GM23248 (cell line): ENCODE measurements at places on chromosomes 12 and 14. TPM values are rescaled to one million over a fixed set of nuclear protein-coding genes. Genes with fewer than 3 reads are reported as not detected.

DNA sequence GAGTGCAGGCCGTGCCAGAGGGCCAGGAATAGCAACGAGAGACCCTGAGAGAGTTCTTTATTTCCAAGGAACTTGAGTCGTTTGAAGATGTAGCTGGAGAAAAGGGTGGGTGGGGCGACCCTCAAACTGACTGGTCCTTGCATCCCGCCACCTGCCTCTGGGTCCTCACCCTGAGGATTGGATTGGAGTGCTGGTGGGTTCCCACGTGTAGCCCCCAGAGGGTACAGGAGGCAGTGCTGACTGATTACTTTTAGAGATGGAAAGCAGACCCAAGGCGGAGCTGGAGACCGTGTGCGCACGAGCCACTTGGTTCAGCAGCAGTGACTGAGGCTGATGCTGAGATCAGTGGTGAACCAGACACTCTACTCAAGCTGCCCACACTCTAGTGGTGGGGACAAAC lies 6.9 kb downstream of the EMG1 start:
- H3K27ac ChIP-seq: no peak overlapping the region
- no peak overlapping the region for H3K4me3 ChIP-seq
- no peak for DNase-seq
- H3K36me3 ChIP-seq: peaks cover 30% of the 10 kb centered on the region

GRCh38 chr12:122203301-122204166 lies at the start of gene B3GNT4:
B3GNT4 (plus strand) TSS chr12:122203709; CDS start chr12:122204619, 910 bp downstream.
- no peak within 1 kb of the TSS for H3K27ac ChIP-seq
- peak; percentile 76 for DNase-seq
- peak within 1 kb of the TSS; percentile 62 for H3K4me3 ChIP-seq
- no peaks in the 10 kb centered on the region for H3K36me3 ChIP-seq

GRCh38 chr12:91984556-91984955 lies 161.1 kb downstream of the BTG1 start:
- H3K4me1 ChIP-seq: peaks cover 28% of the 10 kb centered on the region
- H3K27ac ChIP-seq: peak overlapping the region; percentile 45
- H3K27me3 ChIP-seq: no peaks in the 10 kb centered on the region
- H3K36me3 ChIP-seq: no peaks in the 10 kb centered on the region

GRCh38 chr14:22533057-22533704 lies 55.8 kb downstream of the DAD1 start:
- H3K4me1 ChIP-seq: peaks cover 28% of the 10 kb centered on the region
- H3K4me3 ChIP-seq: no peak overlapping the region
- no peak for DNase-seq
- H3K27me3 ChIP-seq: no peaks in the 10 kb centered on the region
- H3K36me3 ChIP-seq: no peaks in the 10 kb centered on the region
- peak overlapping the region; percentile 26 for H3K27ac ChIP-seq

The KLHDC1 gene
- 3.0 and 4.1 TPM in 2 replicates for polyA plus RNA-seq

GRCh38 chr12:117226505-117226904 lies 36.2 kb upstream of the FBXO21 start:
- H3K36me3 ChIP-seq: no peaks in the 10 kb centered on the region
- H3K27ac ChIP-seq: no peak overlapping the region
- DNase-seq: no peak
- no peak overlapping the region for H3K4me3 ChIP-seq
- 0 out of 2 replicates have a peak, but pooled peaks cover 4% of the 10 kb centered on the region for H3K27me3 ChIP-seq
- H3K4me1 ChIP-seq: no peaks in the 10 kb centered on the region

DNA sequence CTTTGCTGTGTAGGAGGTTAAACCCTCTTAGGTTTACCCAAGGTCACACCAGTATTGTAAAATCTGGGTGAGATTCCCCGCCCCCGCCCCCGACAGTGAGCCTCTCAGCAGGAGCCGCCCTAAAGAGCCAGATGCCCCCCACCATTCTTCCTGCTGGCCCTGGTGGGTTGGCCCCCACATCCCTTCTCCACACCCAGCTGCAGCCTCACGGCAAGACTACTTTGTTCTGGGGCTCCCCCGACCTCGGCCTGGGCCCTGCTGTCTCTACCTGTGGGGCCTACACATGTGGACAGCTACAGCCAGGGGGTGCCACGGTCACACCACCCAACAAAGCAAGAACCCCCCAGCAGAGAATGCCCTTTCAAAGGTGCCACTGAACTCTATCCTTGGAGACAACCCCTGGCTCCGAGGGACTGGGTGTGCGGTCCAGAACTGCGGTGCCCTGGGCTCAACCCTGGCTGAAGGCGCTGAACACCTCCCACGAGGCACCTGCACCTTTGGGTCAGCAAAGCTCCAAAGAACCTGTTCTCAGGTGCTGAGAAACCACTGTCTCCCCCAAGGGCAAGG lies 82.4 kb downstream of the WDR20 start:
- H3K4me1 ChIP-seq: peaks cover 10% of the 10 kb centered on the region
- no peaks in the 10 kb centered on the region for H3K27me3 ChIP-seq
- no peak overlapping the region for H3K4me3 ChIP-seq
- H3K36me3 ChIP-seq: no peaks in the 10 kb centered on the region
- no peak for DNase-seq
- H3K27ac ChIP-seq: no peak overlapping the region

The RFX4 gene
- not detected in 2 replicates for polyA plus RNA-seq

The FAM222A gene
- not detected in 2 replicates for polyA plus RNA-seq

- no peaks in the 10 kb centered on the region for H3K36me3 ChIP-seq
- no peak overlapping the region for H3K4me3 ChIP-seq
- DNase-seq: peak; percentile 41
- H3K4me1 ChIP-seq: peaks cover 33% of the 10 kb centered on the region
- H3K27ac ChIP-seq: no peak overlapping the region
Measured at GRCh38 chr12:50546441-50547318, 41.9 kb downstream of the DIP2B start.

GRCh38 chr14:72742838-72743195 lies 151.1 kb downstream of the DPF3 start:
- H3K36me3 ChIP-seq: no peaks in the 10 kb centered on the region
- H3K4me3 ChIP-seq: no peak overlapping the region
- H3K27me3 ChIP-seq: no peaks in the 10 kb centered on the region

DNA sequence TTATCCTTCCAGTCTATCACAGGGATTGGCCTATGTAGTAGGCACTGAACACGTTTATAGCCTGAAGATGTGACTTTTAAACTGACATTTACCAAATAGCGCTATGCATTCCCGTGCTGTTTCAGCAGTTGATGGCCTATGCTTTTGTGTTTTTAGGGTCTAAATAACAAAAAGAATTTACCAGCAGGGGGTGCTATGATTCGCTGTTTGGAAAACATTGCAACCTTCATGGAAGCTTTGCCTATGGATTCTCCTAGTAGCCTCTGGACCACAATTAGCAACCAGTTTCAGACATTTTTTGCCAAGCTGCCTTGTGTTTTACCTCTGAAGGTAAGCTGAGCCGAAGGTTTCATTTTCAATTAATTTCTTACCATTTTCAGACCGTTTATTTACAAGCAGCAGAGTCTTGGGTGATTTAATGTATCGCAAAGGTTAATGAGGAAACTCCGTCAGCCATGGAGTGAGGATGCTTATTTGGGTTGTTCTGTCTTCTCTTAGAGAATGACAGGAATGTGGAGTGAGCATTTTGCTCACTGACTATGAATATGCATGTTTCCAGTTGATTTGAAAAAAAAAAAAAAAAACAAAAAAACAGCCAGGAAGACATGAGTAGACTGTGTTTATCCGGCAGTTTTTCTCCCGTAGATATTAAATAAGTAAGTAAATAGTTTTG lies 133.1 kb downstream of the PRIMA1 start:
- no peak overlapping the region for H3K4me3 ChIP-seq
- H3K27ac ChIP-seq: no peak overlapping the region
- H3K4me1 ChIP-seq: no peaks in the 10 kb centered on the region

DNA sequence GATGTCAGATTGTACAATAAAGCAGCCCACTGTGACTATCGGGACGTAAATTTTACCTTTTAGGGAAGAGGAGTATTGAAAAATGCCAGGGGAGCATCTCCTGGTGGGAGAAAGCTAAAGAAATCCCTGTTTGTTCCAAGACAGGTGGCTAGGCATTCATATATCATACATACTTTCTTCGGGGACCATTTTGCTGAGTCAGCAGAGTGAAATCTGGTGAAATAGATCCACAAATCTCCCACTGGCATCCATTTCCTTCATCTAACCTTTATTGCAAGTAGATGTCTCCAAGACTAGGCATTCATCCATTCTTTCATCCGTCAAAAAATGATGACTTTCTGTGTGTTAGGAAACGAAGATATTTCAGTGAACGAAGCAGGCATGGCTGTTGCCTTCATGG lies 107.1 kb downstream of the BMP4 start:
- no peak for DNase-seq
- no peaks in the 10 kb centered on the region for H3K36me3 ChIP-seq
- H3K27me3 ChIP-seq: no peaks in the 10 kb centered on the region
- no peak overlapping the region for H3K27ac ChIP-seq
- H3K4me1 ChIP-seq: no peaks in the 10 kb centered on the region

- H3K4me3 ChIP-seq: no peak overlapping the region
- no peaks in the 10 kb centered on the region for H3K27me3 ChIP-seq
- no peak for DNase-seq
- H3K4me1 ChIP-seq: peaks cover 8% of the 10 kb centered on the region
- no peak overlapping the region for H3K27ac ChIP-seq
Measured at GRCh38 chr12:67925077-67925476, 64.2 kb upstream of the IFNG-AS1 start.

The KRT6C gene
- polyA plus RNA-seq: not detected in 2 replicates

The LTBP2 gene
- polyA plus RNA-seq: 73.5 and 73.7 TPM in 2 replicates

DNA sequence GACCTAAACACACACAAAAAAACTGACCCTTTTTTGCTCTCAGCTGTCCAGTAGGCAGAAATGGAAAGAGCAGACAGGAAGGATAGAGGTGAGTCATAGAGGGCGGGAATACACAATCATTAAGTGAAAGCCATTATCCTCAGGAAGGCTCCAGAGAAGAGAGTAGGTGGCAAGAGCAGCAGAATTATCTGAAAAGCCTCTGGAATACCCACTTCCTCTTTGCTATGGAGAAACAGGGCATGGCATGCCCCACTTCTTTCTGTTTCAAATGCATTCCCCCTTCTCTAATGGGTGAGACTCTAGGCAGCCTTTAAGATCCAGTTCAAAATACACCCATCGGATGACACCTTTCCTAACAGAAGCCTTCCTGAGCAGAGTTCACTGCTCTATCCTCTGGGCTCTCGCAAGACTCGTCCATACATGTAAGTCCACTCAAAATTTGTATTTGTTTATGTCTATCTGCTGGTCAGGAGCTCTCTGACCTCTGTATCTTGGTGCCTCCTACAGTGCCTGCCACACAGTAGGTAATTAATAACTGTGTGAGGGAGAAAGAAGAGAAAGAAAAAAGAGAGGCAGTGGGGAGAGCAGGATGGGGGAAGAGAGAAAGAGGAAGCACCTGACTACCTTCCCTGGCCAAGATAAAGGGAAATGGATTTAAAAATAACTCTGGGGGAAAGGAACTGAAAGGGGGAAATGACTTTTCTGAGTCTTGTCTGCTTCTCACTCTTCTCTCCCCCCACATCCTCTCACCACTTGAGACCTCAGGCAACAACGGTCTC lies 8.5 kb downstream of the KLHL33 start:
- no peaks in the 10 kb centered on the region for H3K36me3 ChIP-seq
- peak; percentile 83 for DNase-seq
- no peaks in the 10 kb centered on the region for H3K4me1 ChIP-seq
- no peak overlapping the region for H3K4me3 ChIP-seq

The ADCY6 gene
- polyA plus RNA-seq: 4.1 TPM in 2 replicates

- peak overlapping the region; percentile 74 for H3K27ac ChIP-seq
- H3K27me3 ChIP-seq: no peaks in the 10 kb centered on the region
- H3K36me3 ChIP-seq: no peaks in the 10 kb centered on the region
- peak; percentile 75 for DNase-seq
Measured at GRCh38 chr14:71414631-71415403, 507.6 kb downstream of the PCNX1 start.

GRCh38 chr14:62692490-62693106 lies 352.7 kb downstream of the KCNH5 start:
- DNase-seq: no peak
- H3K27me3 ChIP-seq: no peaks in the 10 kb centered on the region
- no peaks in the 10 kb centered on the region for H3K4me1 ChIP-seq
- H3K36me3 ChIP-seq: no peaks in the 10 kb centered on the region

The AICDA gene
- polyA plus RNA-seq: not detected in 2 replicates

The LALBA gene
- not detected in 2 replicates for polyA plus RNA-seq

The FGF23 gene
- polyA plus RNA-seq: not detected in 2 replicates

The CIPC gene
- 5.5 and 5.6 TPM in 2 replicates for polyA plus RNA-seq

GRCh38 chr14:93727039-93727740 lies 61.1 kb downstream of the PRIMA1 start:
- H3K27me3 ChIP-seq: no peaks in the 10 kb centered on the region
- H3K27ac ChIP-seq: no peak overlapping the region
- DNase-seq: no peak
- no peaks in the 10 kb centered on the region for H3K4me1 ChIP-seq
- H3K36me3 ChIP-seq: no peaks in the 10 kb centered on the region

- no peaks in the 10 kb centered on the region for H3K36me3 ChIP-seq
- no peak overlapping the region for H3K27ac ChIP-seq
- H3K4me1 ChIP-seq: no peaks in the 10 kb centered on the region
- no peak for DNase-seq
Measured at GRCh38 chr12:3177778-3178425, 100.7 kb downstream of the TSPAN9 start.

The DLGAP5 gene
- polyA plus RNA-seq: 15.5 and 17.8 TPM in 2 replicates

DNA sequence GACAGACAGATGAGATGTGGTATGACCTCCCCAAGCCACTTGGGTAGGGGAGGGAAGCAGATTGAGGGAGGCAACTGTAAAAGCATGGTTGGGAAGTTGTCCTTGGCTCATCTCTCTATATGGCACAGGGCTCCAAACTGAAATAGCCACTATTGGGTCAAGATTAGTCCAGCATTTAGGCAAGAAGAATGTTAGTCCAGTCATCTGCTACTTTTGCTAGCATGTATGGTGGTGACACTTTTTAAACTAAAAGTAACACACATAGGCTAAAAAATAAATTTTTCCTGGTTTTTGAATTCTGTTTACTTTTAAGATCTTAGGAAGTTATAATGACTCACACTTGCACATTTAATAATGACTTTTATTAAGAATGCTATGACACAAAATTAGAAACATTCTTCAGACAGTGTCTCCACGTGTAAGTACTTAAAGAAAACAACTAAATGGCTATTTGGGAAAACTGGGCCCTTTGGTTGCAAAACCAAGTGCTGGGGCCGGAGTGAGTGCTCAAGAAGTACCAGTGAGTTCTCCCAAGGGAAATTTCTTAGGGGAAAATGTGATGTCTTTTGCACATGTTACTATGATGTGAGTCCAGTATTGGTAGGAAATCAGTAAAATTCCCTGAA lies 179.1 kb upstream of the HIF1A start:
- H3K4me1 ChIP-seq: peaks cover 57% of the 10 kb centered on the region
- H3K36me3 ChIP-seq: no peaks in the 10 kb centered on the region
- peak overlapping the region; percentile 68 for H3K27ac ChIP-seq
- peak overlapping the region; percentile 3; the same call in 1 of the 2 replicates for H3K4me3 ChIP-seq
- DNase-seq: peak; percentile 77

DNA sequence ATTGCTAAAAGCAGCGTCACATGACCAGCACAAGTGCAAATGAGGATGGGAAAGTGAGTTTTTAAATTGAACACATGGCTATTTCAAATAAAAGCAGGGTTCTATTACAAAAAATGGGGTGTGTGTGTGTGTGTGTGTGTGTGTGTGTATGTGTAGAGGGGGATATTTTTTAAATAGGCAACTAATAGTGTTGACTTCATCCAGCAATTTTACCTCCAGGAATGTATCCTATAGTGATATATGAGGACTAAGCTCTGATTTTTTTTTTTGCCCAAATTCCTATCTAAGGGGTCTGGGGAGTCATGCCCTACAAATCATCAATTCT lies 78.9 kb upstream of the AMN1 start:
- H3K4me3 ChIP-seq: no peak overlapping the region
- H3K4me1 ChIP-seq: no peaks in the 10 kb centered on the region
- H3K27ac ChIP-seq: no peak overlapping the region
- H3K27me3 ChIP-seq: no peaks in the 10 kb centered on the region; the same call in 1 of the 2 replicates
- H3K36me3 ChIP-seq: no peaks in the 10 kb centered on the region
